ENCODE measurements at places on chromosomes 5 and 9.
A peak's percentile ranks its signal among the peaks of the same experiment; 100 is the strongest.

DNA sequence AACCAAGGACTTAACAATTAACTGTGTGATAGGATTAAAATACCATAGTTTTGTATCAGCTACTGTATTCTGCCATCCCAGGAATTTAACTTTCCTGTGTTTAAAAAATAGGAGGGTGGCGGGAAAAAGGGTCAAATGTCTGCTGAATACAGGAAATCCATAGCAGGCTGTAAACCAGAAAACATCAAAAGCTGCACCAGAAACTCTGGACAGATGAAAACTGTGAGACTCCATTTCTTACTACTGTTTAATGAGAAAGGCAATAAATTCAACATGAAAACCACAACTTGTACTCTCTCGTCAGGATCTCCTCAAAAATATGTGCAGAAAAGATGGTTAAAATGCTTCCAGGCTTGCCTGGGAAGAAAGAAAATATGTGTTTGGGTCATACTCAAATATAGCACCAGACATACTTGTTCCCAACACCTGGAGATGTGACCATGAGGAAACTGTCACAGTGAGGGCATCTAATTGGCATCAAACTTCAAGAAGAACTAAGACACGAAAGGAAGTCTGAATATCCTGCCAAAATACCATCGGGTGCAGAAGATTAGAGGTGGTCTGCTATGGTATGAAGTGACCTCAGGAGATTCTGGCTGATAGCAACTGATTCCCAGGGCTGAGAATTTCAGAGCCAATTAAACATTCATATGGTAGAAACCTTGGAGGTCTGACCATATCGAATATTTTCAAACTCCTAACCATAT lies 164.7 kb upstream of the TARS1 start:
- DNase-seq = no peak

- DNase-seq = no peak
Observed at GRCh38 chr5:33631786-33632185, 191.0 kb downstream of the TARS1 start.

DNA sequence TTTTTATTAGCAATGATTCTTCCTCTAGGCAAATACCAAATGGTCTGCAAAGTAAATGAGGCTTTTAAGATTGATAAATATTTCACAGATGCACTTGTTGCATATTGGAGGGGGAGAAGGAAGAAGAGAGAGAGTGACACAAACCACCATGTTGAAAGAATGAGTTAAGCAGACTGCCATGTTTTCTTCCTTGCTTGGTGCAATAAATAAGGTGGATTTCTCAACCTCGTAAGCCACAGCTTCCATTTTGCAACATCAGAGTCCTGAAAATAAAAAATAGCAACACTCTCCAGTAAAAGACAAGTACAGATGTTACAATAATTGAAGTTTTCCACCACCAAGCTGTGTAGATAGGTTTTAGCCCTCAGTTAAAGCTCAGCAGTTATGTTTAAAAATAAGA lies 202.9 kb downstream of the SGCD start:
- DNase-seq = no peak

DNA sequence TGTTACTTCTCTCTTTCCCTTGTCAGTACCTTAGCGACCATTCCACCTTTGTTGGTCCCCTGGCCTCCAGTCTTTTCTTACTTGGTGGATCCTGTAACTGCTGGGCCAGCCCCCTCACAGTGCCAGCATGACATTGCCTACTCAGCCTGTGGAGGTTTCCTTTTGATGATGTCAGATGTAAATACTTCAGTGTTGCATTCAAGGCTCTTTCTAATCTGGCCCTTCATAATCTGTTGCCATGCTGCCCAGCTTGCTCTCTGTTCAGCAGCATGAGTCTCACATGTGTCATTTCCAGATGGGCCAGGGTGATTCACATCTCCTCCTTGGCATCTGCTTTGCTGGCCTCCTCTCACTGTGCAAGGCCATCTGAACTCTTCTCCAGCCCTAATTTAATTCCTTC lies 57.1 kb downstream of the MAST4 start:
- DNase-seq = no peak

GRCh38 chr5:35919191-35919590 lies 19.2 kb downstream of the CAPSL start:
- DNase-seq = no peak

GRCh38 chr9:98747476-98747875 lies 38.7 kb upstream of the GABBR2 start:
- DNase-seq = no peak

DNA sequence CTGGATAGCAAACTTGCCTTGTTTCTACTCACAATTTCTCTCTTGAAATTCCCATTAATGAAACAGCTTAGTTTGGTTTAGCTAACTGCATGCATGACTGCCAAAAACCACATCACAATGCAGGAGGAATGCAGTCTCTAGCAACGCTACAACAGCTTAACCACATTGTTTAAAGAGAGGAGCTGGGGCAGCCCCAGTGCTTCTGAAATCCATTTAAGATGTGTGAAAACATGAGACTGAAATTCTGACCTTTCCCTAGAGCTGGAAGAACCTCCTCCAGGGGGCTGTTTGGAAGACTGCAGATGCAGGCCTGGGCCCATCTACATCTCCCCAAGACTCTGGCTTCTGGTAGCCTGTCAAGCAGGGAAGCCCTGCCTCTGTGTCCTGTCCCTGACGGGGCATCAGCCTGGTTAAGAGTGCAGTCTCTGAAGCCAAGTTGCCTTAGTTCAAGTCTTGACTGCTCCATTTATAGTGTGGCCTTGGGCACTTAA lies 157.1 kb downstream of the ZNF462 start:
- DNase-seq = no peak

DNA sequence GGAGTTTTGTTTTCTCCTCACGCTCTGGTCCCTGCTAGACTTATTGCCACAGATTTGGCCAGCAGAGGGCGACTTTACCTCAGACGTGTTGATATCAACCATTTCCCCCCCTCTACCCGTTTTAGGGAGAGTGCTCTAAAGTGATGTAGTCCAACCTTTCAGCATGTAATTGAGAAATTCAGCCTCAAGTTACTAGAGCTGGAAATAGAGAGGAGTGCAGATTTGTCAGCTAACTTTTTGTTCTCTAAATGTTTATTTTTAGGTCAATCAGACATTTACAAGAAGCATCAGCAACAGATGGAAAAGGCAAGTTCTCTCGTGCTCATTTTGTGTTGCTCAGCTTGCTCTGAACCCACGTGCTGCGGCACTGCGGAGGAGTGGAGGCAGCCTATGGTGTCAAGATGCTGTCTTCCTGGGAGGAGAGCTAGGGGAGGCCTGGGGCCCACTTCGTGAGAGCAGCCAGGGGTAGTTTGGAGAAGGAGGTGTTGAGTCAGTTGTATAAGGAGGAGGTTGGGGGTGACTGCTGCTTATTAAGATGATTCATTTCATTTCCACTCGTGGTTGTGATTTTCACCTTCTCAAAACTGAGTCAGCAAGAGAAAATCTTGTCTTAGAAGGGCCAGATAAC lies 53.6 kb downstream of the GPR107 start:
- peak; percentile 95 for DNase-seq

GRCh38 chr9:90872835-90873294 lies 71.2 kb downstream of the SYK start:
- no peak for DNase-seq

DNA sequence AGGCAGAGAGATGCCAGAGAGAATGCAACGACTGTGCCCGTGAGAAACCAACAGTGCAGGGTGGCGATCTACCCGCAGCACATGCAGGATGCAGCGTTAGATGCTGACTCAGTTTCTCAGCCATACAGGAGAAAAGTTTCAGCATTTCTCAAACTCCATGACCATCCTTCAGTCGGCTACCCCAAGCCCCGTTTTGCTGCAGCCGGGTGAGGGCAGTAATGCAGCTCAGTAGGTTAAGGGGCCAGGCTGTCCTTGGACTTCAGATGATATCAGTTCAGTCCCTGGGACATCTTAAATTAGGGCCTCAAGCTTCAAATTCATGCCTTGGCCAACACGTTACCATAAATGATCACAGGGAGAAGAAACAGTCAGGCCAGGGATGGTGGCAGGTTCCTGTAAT lies 125.5 kb downstream of the PALM2AKAP2 start:
- DNase-seq = no peak

GRCh38 chr9:251398-251797 lies 36.7 kb downstream of the DOCK8 start:
- DNase-seq = no peak

GRCh38 chr9:129664746-129665388 lies 580 bp upstream of the PRRX2 start:
- no peak for DNase-seq

- no peak for DNase-seq
Observed at GRCh38 chr9:99749641-99750040, 72.0 kb upstream of the NR4A3 start.

DNA sequence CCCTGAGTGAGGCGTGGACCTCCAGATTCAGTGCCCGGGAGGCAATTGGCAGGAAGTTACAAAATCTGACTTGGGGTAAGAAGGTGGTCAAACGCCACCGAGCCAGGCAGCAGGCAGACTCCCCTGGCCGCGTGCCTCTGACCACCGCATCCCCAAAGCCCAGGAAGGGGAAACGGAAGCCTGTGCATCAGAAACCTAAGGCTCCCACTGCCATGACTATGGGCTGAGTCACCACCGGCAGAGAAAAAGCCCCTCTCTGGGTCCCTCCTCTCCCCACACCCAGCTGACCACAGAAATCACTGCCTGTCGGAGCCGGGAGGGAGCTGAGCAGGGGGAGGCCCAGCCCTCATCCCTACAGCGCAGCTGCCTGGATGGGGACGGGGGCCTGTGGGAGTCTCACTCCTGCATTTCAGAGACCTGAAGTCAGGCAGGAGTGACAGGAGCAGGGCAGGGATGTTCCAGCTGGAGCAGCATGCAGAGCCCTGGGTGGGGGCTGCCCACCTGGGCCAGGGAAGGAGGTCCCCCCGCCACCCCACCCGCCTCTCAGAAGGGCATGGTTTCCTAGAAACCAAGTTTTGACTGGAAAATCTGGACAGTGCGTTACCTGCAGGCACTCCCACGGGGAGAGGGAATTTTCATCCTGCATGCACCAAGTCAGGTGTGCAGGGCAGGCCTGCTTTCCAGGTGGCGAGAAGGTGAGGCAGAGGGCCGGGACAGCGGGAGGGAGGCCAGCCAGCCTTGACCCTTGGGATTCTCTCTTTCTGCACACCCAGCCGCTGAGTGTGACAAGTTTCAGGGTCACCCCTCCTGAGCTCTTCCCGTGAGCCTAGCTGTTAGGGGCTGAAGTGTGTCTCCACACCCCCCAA lies 68.2 kb downstream of the LRSAM1 start:
- no peak for DNase-seq

DNA sequence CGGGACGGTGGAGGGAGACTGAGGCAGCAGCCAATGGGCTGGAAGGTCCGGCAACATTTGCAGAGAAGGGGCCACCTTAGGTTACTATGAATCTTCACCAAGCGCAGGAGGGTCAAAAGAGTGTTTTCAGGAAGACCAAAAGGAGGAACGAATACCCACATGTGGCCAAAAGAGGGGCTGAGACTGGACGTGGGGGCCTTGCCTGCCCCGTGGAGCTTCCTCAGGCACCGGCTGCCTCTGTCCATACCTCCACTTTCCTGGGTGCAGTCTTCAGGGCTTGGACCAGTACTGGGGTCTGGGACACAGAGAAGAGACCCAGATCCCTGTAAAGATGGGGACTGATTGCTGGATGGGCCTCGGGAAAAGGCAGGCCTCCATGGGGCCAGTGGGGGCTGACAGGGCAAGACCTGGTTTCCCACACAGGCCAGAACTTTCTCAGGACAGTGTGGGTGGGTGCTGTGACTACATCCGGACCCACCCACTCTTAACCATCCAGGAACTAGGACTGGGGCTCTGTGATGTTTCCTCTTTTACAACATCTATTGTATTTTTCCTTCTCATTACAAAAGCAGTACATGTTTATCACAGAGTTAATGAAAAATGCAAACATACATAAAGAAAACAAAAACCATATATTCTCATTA lies 294.7 kb downstream of the ZSWIM6 start:
- no peak for DNase-seq

- DNase-seq = no peak
Observed at GRCh38 chr9:7403839-7404487, 395.6 kb downstream of the DMAC1 start.

- DNase-seq = no peak
Observed at GRCh38 chr9:127714951-127715469, 453 bp downstream of the PTRH1 start.

- no peak for DNase-seq
Observed at GRCh38 chr5:89628876-89629635, 746.1 kb upstream of the MEF2C start.

- no peak for DNase-seq
Observed at GRCh38 chr9:26891726-26892125, 876 bp downstream of the CAAP1 start.

- DNase-seq = no peak
Observed at GRCh38 chr5:127055880-127056653, 17.2 kb downstream of the C5orf63 start.

- no peak for DNase-seq
Observed at GRCh38 chr5:160197341-160198144, 31.8 kb upstream of the FABP6 start.

DNA sequence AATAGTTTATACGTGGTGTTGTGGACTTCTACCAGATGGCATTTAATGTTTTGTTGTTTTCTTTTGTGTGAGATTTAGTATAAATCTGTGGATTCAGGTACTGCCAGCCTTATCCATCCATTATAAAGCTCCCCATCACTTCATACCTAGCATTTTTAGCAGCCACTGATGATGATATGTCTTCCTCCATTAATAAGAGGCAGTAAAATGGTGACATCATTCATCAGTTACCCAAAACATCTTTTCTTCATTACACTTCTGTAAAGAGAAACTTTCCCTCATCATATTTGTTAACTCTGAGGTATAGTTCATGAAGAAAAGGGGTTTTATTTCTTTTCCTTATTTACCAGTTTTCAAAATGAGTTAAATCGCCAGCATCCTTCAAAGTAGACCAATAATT lies 19.4 kb downstream of the CHD1 start:
- DNase-seq = no peak

DNA sequence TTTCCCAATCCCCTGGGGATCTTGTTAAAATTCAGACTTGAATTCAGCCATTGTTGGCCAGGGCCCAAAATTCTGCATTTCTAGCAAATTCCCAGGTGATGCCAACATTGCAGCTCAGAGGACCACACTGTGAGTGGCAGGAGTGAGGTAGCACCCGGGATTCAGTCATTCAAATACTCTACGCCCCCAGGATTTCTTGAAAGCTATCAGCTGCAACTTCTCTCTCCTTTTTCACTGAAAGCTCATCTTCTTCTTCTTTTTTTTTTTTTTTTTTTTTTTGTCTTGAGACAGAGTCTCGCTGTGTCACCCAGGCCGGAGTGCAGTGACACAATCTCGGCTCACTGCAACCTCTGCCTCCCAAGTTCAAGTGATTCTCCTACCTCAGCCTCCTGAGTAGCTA lies 19.3 kb upstream of the ANKH start:
- no peak for DNase-seq

- no peak for DNase-seq
Observed at GRCh38 chr5:157744051-157745011, 819 bp downstream of the LSM11 start.

DNA sequence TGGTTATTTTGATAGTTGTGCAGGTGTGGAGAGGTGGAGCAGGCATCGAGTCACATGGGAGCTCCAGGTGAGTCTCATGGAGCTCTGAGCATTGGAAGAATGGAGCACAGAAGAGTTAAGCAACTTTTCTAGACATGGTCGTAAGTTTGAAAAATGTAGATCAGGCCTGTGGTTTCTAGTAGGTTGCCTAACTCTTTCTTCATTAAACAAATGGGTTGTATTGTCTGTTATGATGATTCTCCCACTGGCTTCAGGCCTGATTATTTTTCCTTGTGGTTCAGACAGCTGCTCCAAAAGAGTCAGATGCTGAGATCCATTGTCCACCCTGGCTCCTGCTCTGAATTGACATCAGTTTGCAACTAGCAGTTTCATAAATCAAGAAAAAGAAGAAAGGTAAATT lies 80.3 kb upstream of the RPS23 start:
- no peak for DNase-seq

Data from vagina (tissue), 2 donors.